SW 1271 (cell line): ENCODE measurements at places on chromosomes 2 and 18.
A peak's percentile ranks its signal among the peaks of the same experiment; 100 is the strongest.

DNA sequence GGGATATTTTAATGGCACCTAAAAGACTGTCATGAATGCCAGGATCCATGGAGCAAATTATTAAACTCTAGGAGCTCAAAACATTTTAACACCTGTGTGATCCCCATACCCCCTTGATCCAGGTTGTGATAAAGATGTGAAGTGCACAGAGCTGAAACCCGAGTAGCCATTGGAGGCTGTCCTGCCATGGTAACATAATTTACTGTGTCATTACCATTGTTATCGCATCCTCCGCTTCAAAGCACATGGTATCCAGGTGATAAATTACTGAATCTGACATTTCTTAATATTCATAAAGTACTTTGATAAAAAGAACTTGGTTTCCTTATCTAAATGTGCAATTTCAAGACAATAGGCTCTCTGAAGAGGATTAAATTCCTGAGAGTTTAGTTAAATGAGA lies 109.3 kb downstream of the CHST9 start:
- no peak for DNase-seq

DNA sequence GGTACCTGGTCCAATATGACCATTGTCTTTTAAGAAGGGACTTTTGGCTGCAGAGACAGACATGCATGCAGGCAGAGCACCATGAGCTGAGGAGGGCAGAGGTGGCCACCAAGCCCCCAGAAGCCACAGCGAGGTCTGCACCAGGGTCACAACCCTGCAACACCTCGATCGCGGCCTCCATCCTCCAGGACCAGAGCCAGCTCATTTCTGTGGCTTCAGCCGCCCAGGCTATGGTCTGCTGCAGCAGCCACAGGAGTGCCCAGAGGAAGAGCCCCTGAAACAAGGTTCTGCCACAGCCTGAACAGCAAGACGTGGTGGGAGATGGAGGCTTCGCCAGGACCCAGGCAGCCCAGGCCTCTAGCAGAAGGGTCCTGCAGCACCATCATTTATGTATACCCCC lies 53.9 kb downstream of the ANKMY1 start:
- DNase-seq: no peak

DNA sequence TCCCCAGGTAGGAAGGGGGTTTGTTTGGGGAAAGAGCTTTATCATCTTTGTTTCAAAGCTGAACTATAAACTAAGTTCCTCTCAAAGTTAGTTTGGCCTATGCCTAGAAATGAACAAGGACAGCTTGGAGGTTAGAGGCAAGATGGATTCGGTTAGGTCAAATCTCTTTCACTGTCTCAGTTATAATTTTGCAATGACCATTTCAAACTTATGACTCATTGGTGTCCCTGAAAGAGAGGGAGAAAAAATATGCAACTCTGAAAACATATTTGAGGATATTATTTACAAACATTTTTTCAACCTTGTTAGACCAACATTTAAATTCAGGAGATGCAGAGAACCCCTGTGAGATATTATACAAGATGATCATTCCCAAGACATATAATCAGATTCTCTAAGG lies 95.7 kb downstream of the EFEMP1 start:
- no peak for DNase-seq

- DNase-seq: no peak
Observed at GRCh38 chr2:151230627-151231140, 31.0 kb downstream of the RBM43 start.

DNA sequence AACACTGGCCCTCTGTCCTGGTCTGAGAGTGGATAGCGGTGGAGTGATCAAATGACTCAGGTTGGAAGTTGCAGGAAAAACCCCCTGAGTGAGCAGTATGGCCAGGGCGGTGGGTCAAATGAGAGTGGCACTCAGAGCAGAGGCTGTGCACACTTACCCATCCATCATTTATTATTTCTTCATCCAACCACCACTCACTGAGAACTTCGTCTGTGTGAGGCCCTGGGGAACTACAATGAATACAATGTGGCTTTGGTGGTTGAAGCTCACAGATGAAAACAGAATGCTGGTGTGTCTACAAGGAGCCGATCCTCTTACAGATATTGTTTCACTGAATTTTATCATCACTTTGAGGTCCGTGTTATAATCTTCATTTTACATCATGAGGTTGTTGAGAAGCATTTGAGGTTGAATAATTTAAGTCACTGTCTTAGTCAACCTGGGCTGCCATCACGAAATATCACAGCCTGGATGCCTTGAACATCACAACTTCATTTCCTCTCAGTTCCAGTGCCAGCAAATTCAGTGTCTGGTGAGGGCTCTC lies 73.4 kb upstream of the ID2 start:
- DNase-seq: no peak

DNA sequence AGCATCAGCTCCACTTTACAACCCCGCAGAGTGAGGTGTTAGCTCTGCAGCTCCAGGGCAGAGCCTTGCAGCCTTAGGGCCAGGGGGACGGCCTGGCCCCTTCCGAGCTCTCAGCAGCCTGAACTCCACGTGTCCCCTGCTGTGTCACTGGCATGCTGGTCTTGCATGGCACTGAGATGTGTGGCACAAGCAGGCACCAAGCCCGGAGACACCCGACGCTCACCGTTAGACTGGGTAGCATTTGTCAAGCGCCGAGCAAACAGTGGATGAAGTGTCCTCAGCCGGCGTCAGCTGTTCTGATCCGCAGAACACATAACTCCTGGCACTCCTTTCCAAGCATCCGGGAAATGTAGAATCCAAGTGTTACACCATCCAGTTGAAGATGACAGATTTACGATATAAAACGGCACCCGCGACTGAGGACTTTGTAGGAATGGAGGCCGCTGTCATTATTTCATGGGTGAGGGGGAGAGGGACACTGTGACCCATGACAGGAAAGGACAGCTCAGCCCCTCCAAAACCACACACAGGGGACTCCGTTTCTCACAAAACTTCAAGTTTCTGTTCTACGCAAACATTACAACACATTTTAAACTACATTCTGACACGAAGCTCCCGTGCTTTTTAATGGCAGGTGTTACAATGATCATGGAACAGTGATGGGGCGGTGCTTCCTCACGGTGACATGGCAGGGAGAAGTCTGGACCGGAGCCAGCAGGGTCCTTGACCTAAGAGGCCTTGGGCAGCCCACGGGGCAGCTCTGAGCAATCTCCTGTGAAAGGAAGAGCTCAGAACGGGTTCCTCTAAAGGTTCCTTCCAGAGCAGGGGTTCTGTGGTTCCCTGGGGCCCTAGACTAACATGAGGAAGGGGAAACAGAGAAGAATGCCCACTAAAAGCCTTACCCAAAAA lies 89.4 kb downstream of the HDAC4 start:
- no peak for DNase-seq

- no peak for DNase-seq
Observed at GRCh38 chr18:67794521-67794920, 278.0 kb upstream of the DSEL start.

DNA sequence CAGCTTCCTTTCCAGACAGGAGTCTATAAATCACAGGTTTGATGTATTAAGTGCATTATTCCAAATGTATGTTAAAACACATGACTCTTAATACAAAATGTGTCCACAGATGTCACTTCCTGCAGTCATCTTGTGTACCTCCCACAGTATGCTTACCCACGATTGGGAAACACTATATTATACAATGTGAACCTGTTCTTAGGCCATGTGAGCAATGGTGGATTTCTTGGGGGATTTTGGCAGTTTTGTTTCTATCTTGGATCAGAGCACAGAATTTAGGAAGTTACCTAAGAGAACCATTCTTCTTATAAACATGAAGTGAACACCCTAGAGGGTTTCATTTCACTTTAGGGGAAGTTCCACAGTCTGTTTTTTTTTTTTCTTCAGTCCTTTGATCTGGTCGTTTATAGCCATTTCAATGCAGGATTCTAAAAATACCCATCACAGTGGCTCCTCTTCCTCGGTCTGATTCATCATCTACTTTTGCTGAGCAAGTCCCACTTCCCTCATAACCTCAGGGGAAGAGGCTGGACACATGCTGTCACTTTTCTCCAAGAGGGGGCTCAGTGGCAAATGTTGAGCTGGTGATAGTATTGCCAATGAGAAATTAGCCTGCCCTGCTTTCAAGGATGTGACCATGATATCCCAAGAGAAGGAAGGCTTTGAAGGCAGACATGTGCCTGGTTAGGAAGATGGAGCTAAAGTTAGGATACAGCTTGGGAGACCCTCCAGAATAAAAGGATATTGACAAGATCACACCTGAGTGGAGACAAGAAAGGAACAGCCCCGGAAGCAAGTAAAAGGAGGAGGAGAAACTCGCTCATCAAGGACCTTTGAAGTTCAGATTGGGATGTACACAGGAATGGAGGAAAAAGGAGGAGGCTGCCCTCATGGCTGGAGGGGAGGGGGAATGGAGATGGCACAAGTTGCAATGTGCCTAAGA lies 22.6 kb downstream of the PLEK start:
- no peak for DNase-seq

- DNase-seq: no peak
Observed at GRCh38 chr2:228747483-228747882, 523.6 kb downstream of the PID1 start.

GRCh38 chr18:22194151-22194598 lies 24.8 kb downstream of the GATA6 start:
- no peak for DNase-seq

DNA sequence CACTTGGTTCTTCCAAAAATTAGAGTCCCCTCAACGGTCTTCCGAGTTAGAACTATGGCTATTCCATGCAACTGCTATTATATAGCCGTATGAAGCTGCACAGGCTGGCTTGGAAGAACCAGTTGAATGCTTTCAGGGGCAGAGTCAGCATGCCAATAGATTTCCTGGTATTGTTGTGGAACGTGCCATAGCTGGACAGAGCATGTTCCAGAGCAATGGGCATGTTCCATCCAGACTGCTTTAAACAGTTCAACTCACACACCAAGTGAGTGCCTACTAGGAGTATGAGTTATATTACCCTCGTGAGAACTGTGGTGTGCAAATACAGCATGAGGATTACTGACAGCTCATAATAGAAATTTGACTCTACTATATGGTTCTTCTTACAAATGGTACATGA lies 682.0 kb downstream of the SATB2 start:
- no peak for DNase-seq

DNA sequence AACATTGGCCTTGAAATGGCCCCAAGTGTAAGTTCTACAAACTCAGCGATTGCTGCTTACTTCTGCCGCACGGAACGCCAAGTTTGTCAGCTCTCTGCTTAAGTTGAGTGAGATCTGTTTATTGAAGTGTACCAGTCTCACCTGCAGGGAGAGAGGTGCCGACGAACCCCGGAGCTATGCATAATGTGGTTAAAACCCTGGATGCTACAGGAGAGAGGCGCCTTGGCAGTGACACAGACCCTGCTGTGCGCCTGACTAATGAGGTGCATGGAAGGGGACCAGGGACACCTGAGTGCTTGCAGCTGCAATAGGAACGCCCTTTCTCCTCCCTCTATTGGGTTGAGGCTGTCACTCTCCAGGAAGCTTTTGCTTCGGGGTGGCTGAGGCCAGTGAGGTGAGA lies 979 bp downstream of the SLC9A2 start:
- no peak for DNase-seq

- DNase-seq: peak; percentile 36
Observed at GRCh38 chr2:195318440-195319111, 338.4 kb upstream of the SLC39A10 start.

- no peak for DNase-seq
Observed at GRCh38 chr2:30428348-30428662, 18.7 kb upstream of the LCLAT1 start.

DNA sequence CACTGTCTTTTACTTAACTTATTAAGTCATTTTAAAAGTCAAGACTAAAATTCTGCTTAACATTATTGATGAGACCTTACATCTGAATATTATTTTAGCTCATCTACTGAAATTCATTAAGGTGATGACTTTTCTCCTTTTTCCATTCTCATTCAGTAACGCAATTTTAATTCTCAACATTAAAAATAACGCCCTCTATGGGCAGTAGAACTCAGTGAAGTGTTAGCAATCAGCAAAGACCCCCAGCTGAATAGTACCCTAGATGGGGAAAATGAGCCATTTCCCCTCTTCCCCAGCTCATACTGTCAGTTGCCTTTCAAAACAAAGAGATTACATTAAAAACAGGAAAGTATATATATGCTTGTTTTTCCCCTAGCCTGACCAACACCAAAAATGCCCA lies 203.3 kb downstream of the NR4A2 start:
- no peak for DNase-seq

GRCh38 chr2:120760446-120761135 lies 24.9 kb downstream of the GLI2 start:
- DNase-seq: no peak

- DNase-seq: no peak
Observed at GRCh38 chr2:159126432-159127022, 158.1 kb downstream of the TANC1 start.

DNA sequence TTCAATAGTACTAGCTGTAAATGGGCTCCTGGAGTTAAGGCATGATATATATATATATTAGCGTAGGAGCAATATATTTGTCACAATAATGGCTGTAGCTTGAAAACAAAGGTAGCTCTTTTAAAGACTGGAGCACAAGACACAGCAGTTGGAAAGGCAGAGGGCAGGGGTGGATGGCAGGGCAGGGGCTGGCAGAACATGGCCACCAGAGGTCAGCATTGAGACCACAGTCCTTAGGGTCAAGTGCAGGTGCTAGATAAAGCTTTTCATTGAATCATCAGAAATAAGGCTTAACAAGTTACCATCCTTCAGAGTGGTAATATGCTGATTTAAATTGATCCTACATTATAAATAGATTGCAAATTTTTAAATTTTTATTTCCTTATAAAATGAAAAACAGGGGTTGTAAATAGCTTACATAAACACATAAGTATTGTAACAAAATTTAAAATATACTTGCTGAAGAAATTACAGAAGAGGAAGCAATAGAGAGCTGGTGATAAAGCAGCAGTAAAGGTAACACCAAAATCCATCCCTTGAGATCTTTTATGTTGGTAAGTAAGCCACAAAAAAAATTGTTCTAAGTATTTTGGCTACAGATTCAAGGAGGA lies 161.2 kb upstream of the PIEZO2 start:
- no peak for DNase-seq

DNA sequence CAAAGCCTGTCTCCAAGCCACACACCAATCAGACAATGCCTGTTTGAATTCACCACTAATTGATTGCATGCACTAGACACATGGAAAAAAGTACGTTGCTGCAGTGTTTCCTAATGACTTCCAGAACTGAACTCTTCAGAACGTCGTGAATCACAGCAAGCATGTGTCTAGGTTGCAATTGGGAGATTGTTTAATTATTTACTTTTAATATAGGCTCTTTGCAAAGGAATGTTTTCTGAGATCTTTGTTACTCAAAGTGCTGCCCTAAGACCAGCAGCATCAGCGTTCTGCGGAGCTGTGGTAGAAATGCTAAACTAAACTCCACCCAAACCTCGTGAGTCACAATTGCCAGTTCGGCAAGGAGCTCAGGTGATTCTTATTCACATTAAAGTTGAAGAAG lies 52.7 kb upstream of the CCDC68 start:
- no peak for DNase-seq

DNA sequence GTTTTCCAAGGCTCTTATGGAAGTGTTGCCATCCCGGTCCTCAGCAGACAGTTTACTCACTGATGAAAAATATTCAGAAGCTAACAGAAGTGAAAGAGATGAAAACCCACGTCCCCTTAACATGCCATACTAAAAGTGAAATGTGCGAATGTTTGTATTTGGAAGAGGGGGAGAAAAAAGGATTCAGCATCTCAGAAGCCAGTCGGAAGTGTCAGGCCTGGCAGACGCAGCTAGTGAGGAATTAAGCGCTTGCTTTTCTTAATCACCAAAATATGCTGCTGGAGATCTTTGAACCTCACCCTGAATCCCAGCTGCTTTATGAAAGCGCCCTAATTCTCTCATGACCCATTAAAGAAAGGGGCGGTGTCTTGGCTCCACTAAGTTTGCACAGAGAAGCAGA lies 653.7 kb downstream of the DCDC2C start:
- no peak for DNase-seq
